Endothelial cell of umbilical vein (primary cell): ENCODE measurements at places on chromosomes 6 and 20.

DNA sequence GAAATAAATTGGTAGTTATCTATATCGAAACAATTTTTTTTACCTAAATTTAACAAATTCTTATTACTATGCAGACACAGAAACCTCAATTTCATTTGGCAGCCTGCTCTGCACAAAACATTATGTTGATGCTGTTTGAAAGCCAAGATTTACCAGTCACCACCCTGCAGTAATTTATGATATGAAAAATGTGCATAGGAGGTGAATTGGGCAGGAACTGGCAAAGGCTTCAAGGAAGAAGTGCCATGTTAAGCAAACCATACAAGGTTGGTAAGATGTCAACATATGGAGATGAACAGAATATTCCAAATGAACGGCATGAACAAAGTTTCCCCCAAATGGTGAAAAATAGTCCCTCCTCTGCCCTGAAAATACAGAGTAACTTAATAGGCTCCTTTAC lies 54.2 kb upstream of the TAB2 start:
- no peak for DNase-seq

DNA sequence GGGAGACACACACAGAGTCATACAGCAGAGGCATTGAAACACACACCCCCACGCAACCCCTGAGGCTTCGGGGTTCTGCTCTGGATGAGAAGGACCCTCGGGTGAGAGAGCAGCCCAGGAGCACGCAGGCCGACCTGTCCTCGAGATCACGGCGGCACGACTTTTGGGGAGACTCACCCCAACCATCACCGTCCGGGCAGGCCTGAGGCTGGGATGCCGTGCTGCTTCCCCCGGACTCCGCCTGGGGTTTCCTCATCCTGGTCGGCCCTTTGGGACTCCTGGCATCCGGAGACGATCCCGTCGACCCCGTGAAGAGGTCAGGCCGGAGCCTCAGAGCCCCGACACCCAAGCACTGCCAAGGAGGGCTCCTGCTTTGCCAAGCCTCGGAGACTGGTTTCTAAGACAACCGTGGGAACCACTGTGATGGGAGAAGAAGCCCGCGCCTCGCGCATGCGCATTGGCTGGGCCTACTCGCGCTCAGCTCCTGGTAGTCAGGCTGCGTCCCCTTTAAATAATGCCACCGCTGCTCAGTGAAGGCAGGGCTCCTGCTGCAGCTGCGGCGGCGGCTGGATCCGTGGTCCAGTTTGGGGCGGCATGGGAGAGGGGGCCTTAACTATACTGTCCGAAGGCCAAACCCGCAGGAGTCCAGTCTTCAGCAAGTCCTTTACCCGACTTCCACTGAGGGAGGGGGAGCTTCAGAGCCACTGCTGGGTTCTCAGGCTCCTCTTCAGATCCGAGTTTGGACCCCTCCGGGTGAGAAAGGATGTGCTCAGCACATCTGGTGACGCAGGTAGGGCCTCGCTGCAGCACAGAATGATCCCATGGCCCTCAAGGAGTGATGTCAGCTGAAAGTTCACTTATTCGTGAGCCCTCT lies 171.4 kb upstream of the ZNF337 start:
- DNase-seq = peak; percentile 68

DNA sequence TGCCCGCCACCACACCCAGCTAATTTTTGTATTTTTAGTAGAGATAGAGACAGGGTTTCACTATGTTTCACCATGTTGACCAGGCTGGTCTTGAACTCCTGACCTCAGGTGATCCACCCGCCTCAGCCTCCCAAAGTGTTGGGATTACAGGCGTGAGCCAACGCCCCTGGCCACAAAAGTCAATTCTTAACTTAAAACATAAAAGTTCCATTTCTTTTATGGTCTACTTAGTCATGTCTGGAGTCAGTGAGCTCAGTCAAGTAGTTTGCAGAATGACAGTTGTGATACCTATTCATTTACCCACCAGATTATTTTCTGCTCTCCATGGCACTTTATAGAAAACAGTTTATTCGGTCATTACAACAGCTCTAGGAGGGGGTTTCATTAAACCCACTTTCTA lies 103.1 kb upstream of the ESR1 start:
- DNase-seq = no peak

- no peak for DNase-seq
These were observed 24.9 kb downstream of the ITCH start for GRCh38 chr20:34388000-34388399.
